C1 segment of cervical spinal cord (tissue), 14 donors: ENCODE measurements at places on chromosomes 5 and 9.

DNA sequence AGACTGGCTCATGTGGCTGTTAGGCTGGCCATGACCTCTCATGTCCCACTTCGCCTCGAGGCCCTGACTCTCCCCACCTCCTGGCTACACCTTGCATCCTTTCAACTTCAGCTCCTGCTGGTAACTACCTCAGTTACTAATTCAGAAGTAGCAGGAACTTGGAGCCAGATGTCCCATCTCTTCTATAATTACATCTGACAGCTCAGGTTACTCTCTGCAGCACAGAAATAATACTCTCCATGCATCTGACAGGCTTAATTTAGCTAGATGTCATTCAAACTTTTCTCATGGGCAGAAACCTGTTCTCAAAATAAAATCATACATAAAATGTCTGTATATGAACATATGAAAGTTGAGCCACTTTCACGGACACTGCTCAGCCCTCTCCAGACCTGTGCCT lies 92.2 kb upstream of the IL33 start:
- no peak for DNase-seq

DNA sequence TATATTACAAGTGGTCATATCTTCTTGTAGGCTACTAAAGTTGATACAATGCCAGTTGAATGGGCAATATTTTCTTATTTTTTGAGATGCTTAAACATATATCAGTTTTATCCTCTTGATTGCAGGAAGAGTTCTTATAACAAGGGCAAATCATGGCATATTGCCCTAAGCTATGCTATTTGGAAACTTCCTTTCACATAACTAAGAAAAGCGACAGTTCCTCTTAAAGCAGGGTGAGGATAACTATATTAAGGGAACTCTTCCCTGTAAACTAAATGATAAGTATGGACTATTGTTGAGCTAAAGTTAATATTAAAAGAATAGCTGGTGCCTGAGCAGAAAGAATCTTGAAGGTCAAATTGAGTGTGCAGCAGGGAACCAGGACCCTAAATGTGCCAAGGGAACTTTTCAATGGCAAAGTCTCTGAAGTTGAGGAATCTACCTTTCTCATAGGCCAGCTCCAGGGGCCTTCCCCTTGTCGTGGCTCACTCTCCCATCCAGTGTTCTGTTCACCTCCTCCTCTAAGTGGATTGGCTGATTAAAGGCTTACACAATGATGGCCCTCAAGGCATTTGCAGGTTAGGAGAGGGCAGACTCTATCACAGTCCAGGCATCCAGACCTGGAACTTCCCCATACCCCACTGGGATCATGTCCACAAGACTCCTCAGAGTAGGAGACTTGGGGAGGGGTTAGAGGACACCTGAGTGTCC lies 26.8 kb downstream of the FYB1 start:
- DNase-seq: no peak

DNA sequence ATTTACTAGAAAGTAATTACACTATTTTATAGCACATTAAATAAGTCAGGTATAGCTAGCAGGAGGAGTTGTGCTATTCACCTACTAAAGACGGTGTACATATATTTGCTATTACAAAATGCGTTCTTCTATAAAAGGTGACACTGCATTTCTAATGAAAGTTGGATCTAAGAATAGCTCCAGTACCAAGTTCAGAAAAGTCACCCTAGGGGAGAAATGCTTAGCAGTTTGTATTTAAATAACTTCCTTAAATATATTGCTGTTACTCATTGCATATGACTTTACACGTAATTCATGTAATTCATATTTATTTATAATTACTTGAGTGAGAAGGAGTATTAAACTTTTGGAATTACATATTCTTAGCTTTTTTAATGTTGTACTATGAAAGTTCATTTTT lies 7.0 kb upstream of the SUB1 start:
- DNase-seq: no peak

- peak; percentile 37 for DNase-seq
Measured at GRCh38 chr5:127029581-127030258, 638 bp downstream of the MARCHF3 start.

GRCh38 chr5:108743846-108744245 lies 3.9 kb upstream of the FER start:
- DNase-seq: no peak

DNA sequence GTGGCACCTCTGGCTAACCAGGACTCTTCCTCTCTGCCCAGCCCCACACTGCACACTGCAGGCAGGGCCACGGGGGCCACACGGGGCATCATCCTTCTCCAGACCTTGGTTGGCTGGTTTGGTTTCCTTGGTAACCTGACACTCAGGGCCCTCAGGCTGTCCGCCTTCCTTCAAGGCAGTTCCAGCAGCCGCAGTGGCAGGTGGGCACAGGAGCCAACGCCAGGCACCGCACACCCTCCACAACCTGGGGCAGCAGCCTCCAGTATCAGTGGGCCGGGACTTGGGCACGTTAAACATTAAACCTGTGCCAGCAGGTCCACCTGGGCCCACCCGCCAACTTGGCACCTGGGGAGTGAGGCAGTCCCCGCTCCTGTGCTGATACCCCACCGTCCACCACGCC lies 1.9 kb downstream of the NPDC1 start:
- DNase-seq: no peak

GRCh38 chr9:128927731-128928411 lies 7.1 kb downstream of the PHYHD1 start:
- DNase-seq: peak; percentile 29

- no peak for DNase-seq
Measured at GRCh38 chr9:90099262-90099963, 494.6 kb downstream of the GADD45G start.

DNA sequence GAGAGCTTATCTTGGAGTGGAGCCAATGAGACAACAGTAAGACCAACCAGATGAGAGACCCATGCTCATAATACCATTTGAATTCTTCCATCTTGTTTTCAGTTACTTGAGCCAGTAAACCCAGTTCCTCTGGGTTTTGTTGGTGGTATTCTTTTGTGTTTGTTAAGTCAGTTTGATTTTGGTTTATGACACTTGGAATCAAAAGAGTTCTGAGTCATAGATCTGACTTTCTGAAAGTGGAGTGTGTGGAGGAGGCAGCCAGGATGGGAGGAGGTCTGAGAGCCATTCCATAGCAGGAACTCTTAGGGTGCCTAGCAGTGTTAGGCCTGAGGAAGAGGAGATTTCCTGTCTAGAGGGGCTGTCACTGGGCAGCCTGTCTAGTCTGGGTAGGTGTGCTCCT lies 24.6 kb upstream of the PANK3 start:
- no peak for DNase-seq

DNA sequence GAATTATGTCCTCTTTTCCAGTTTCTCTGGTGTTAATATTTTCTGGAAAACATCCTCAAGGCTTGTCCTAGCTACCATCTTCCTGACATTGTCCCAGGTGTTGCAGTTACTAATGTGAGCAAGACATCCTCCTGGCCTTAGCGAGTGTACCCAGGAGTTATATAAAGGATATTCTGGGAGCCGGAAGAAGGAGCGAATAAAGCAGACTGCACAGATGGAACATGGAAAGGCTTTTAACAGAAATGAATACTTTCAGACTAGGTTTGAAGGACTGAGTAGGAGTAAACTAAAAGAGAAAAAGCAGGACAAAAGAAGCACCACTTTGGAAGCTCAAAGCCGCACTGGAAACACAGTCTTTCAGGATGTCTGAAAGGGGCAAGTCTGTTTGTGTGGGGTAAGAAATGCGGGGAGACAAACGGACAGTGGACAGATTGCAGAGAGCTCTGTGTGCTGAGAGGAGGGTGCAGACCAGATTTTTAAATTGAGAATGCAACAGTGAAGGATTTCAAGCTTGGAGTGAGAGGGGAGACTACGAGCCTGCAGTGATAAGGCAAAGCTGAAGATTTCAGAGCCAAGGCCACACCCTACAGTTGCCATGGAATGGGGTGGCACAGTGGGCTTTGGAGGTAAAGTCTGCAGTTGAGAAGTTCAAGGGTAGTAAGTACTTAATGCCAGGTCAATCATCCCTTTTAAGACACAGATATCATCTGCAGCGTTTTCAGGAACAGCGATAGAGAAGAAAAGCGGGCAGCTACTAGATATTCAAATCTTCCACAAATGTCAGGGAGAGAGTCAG lies 94.1 kb upstream of the TAF11L2 start:
- no peak for DNase-seq

- no peak for DNase-seq
Measured at GRCh38 chr9:3012245-3012644, 168.3 kb upstream of the PUM3 start.

- no peak for DNase-seq
Measured at GRCh38 chr5:147063943-147064342, 170.9 kb upstream of the STK32A start.

- no peak for DNase-seq
Measured at GRCh38 chr9:92147852-92148180, 32.6 kb upstream of the SPTLC1 start.

DNA sequence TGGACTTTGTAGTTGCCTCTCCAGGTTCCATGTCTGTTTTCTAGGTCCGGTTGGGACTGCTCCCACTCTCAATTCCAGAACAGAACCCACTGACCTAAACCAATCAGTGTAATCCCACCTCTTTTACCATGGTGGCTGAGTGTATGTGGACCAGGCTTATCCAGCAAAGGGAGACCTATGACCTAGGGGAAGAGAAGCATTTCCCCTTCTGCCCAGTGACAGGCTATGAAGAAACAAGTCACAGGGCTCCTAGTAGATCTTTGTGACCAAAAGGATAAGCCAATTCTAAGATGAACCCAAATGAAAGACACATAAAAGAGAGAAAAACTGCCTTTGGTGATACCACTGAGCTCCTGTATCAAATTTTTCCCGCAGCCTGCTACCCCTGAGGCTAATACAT lies 6.3 kb downstream of the NMRK1 start:
- DNase-seq: no peak

GRCh38 chr5:173752653-173753052 lies 135.5 kb upstream of the CPEB4 start:
- DNase-seq: no peak

- DNase-seq: no peak
Measured at GRCh38 chr5:139783436-139783965, 12.1 kb upstream of the PSD2 start.

GRCh38 chr5:99285606-99286005 lies 356.8 kb upstream of the CHD1 start:
- no peak for DNase-seq

- no peak for DNase-seq
Measured at GRCh38 chr9:119836036-119836435, 466.8 kb upstream of the BRINP1 start.

DNA sequence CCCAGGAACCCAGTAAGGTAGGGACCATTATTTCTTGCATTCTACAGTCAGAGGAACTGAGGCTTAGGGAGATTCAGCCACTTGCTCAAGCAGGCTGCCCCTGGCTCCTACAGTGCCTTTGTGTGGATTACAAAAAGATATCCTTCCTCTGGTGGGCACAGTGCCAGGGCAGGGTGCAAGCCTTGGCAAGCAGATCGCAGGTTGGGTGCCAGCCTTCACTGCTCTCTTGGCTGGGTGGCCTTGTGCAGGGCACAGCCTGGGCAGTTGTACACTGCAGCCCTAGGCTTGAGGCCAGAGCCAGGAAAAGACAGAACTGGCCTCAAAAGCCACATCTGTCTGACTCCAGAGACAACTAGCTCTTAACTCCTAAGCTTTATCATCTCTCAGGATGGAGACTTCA lies 15.0 kb downstream of the DOCK2 start:
- no peak for DNase-seq

DNA sequence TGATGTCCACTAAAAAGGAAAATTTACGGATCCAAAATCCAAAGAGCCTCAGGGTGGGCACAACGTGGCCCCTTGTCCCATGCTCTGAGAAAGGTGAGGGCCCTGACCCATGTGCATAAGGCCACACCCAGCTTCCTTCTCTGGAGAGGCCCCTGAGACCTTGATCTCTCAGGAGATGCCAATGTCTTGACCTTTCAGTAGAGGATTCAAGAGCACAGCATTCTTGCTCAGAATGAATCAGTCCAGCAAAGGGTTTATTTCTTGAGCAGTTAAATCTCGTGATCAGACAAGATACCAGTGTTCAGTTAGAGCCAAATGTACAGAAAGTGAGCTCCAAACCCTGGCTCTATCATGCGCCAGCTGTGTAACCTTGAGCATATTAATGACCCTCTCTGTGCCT lies 115.9 kb upstream of the DAPK1 start:
- no peak for DNase-seq

- DNase-seq: no peak
Measured at GRCh38 chr9:19186232-19186631, 44.3 kb upstream of the DENND4C start.

GRCh38 chr9:121876658-121877271 lies 216.3 kb downstream of the TTLL11 start:
- DNase-seq: no peak

- DNase-seq: no peak
Measured at GRCh38 chr5:143014017-143014651, 244.0 kb downstream of the ARHGAP26 start.

- DNase-seq: no peak
Measured at GRCh38 chr9:120650352-120650751, 63.9 kb downstream of the MEGF9 start.

- DNase-seq: no peak
Measured at GRCh38 chr9:100525563-100525962, 52.3 kb upstream of the CAVIN4 start.

- DNase-seq: no peak
Measured at GRCh38 chr9:116061546-116062205, 91.9 kb upstream of the PAPPA start.
